Fibroblast of mammary gland (primary cell): ENCODE measurements at places on chromosomes 3 and 15.

DNA sequence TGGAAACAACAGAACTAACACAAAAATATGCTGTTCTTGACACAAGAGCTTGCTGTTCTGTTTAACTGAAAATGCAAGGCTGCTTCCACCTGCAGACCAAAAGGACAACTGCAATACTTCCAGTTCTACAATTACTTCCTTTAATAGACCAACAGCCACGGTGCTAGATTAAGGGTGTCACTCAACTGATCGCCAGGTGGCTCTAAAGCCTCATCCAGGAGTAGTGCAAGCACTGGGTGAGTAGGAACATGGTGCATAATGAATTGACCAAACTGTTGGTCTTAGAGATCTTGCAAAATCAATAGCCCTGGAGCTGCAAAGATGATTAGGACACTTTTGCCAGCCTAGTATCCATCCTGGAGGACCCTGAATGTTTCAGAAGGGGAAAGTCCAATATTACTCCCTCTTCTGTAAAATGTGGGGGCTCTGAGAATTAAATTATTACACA is 3.6 kb upstream of the CLDN16 start:
- peak; percentile 69 for DNase-seq

GRCh38 chr3:113535898-113536297 is 3.5 kb downstream of the SIDT1 start:
- no peak for DNase-seq

- DNase-seq: peak; percentile 65
These were observed 46.9 kb downstream of the CHSY1 start for GRCh38 chr15:101204739-101205535.

- DNase-seq: peak; percentile 67
These were observed 10.0 kb downstream of the BHLHE40 start for GRCh38 chr3:4988983-4989834.

- DNase-seq: peak; percentile 69
These were observed 105.4 kb downstream of the PTPRG start for GRCh38 chr3:61666615-61667330.
